ENCODE measurements at places on chromosomes 4 and X.

DNA sequence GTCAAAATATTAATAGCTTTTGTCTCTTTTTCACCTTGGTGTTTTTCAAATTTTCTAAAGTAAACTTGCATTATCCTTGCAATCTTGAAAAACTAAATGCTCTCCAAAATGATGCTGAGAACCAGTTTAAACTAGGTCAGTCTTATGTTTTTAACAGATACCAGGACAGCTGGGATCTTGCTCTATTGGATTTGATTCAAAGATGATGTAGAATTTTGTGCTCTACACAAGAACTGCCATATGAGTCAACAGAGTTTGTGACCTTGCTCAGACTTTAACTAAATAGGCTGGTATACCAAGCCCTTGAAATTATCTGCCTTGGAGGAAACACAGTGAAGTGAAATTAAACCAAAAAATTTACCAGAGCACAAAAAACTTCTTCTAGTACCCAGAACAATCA is 991.1 kb downstream of the STPG2 start:
- no peak for DNase-seq

DNA sequence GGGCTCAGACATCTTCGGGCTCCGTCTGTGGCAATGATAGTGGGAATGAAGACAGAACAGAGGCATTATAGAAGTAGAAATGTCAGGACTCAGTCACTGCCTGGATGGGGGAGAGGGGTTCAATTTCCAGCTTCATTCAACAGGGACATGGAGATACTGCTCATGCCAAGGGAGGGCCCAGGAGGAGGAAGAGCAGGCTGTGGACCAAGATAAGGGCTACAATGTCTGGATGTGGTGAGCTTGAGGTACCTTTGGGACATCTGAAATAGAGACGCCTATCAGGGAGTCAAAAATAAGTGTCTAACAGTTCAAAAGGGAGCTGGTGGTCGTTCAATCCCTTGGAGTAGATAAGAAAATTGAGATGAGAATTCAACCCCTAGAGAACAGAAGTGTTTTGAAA is 34.5 kb downstream of the ELF4 start:
- DNase-seq, result no peak

DNA sequence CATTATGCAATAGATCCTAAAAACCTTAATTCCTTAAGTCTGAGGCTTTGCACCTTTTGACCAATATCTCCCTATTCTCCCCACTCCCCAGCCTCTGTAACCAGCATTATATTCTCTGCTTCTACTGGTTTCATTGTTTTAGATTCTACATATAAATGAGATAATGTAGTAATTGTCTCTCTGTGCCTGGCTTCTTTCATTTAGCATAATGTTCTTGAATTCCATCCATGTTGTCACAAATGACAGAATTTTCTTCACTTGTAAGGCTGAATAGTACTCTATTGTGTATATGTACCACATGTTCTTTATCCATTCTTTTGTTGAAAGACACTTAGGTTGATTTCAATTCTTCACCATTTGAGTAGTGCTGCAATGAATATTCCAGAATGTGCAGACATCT is 66.0 kb downstream of the MAGEC1 start:
- no peak for DNase-seq

- no peak for DNase-seq
These were observed at the start of gene RAB33B for GRCh38 chr4:139454111-139455045. Gene RAB33B, plus strand, starts transcription at chr4:139454121. Its CDS starts 75 bp downstream, at chr4:139454196.

DNA sequence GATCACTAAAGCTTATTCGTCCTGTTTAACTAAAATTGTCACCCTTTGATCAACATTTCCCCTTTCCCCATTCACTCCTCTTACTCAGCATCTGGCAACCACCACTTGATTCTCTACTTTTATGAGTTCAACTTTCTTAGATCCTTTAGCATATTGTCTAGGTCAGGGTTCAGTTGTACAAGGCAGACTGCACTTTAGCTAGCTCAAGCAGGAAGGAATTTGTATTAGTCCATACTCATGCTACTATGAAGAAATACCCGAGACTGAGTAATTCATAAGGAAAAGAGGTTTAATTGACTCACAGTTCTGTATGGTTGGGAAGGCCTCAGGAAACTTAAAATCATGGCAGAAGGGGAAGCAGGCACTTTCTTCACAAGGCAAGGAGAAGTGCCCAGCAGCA is 44.3 kb downstream of the TASL start:
- no peak for DNase-seq

DNA sequence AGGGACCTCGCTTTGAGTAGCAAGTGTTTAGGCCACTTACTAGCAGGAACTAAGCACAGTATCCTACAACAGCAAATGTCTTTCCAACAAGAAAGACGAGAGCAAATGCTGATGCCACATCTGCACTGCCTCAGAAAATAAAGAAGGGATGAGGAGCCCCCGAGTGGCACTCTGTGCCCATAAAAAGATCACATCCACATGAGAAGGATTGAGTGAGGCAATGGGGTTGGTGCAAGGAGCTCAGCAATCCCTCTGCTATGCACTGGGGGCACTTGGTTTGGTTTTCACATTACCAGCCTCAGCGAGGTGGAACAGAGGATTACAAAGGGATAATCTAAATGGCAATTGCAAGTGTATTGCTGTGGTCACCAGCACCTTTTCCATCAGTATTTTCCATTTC is 252.8 kb upstream of the SLC7A11 start:
- no peak for DNase-seq
